NCI-H2081 treated with DMSO at 0.1 percent for 48 hours (cell line): ENCODE measurements at places on chromosomes 16 and 17.

DNA sequence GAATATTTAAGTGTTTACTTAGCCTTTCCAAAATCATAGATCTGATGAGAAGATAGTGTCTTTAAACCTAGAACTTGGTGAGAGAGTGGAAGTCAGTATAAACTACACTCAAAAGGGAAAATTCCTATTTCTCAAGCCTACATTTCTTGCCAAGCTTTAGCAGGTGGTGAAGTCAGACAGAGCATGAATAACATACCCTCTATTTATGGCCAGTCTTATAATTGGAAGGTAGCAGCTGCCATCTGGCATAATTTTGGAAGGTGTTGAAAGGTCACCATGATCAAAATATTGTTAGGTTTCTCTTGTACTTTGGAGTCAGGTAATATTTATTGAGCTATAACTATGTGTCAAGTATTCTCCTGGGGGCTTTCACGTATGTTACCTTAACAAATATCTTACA is 729.3 kb upstream of the KIF2B start:
- DNase-seq = no peak

- DNase-seq = no peak
Observed at GRCh38 chr16:72945611-72946010, 102.3 kb downstream of the ZFHX3 start.

- no peak for DNase-seq
Observed at GRCh38 chr17:82103553-82104451, 5.8 kb upstream of the FASN start.

DNA sequence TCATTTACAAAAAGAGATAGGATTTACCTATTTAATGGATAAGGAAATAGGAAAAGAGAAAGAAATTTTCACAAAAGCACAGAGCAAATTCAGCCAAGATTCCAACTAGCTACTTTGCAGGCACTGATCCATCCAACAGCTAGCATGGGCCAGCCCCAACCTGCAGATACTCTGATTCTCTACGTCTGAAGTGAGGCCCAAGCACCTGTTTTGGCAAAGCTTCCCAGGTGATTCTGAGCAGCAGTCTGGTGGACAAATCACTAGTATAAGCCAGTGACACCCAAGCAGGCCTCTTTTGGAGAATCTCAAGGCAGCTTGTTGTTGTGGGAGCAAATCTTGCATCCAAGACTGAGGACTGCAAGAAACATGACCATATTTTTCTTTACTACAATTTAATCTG is 20.9 kb upstream of the CALB2 start:
- no peak for DNase-seq

DNA sequence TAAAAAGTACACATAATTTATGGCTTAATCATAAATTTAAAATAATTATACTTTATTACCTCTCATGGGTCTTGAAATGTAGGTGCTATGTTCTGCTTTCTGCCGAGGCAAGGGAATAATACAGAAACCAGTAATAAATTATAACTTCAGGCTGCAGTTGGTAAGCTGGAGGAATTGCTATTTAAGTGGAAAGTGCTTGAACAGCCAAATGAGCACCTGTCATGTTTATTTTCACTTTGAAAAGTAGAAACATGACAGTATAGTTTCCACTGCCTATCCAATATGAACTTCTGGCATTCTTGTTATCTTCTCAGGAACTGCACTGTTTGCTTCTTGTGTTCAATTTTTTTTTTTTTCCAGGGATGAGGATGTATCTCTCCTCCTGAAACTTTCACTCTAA is 146.0 kb downstream of the FTO start:
- no peak for DNase-seq

DNA sequence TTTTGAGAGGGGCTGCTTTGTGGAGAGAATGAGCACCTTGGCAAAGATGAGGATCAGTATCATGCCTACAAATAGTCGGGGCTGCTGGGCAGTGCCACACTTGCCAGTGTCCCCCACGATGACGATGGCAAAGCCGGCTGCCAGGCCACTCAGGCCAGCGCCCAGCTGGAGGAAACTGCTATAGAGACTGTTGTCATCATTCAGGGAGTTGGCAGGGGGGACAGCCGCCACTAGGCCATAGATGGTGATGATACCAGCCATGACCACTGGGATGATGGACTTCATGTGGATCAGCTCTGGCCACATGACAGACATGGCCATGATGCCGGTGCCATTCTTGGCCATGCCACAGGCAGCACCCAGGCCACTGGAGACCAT is 23.8 kb downstream of the MINK1 start:
- DNase-seq = no peak

- no peak for DNase-seq
Observed at GRCh38 chr17:2094891-2095535, 40.1 kb downstream of the HIC1 start.

- no peak for DNase-seq
Observed at GRCh38 chr16:3637371-3637923, 17.0 kb upstream of the DNASE1 start.

DNA sequence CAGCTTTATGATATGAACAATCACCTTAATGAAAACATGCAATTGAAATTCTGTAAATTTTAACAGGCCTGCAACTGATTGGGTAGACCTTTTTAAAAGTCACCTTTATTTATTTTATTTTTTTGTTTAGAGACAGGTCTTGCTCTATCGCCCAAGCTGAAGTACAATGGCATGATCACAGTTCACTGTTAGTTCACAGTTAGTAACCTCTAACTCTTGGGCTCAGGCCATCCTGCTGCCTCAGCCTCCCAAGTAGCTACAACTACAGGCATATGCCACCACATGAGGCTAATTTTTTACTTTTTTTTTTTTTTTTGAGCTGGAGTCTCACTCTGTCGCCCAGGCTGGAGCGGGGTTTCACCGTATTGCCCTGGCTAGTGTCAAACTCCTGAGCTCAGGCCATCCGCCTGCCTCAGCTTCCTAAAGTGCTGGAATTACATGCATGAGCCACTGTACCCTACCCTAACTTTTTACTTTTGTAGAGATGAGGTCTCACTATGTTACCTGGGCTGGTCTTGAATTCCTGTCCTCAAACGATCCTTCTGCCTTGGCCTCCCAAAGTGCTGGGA is 28.0 kb downstream of the AP1G1 start:
- no peak for DNase-seq

GRCh38 chr17:38358586-38359513 is 7.2 kb downstream of the SOCS7 start:
- no peak for DNase-seq

DNA sequence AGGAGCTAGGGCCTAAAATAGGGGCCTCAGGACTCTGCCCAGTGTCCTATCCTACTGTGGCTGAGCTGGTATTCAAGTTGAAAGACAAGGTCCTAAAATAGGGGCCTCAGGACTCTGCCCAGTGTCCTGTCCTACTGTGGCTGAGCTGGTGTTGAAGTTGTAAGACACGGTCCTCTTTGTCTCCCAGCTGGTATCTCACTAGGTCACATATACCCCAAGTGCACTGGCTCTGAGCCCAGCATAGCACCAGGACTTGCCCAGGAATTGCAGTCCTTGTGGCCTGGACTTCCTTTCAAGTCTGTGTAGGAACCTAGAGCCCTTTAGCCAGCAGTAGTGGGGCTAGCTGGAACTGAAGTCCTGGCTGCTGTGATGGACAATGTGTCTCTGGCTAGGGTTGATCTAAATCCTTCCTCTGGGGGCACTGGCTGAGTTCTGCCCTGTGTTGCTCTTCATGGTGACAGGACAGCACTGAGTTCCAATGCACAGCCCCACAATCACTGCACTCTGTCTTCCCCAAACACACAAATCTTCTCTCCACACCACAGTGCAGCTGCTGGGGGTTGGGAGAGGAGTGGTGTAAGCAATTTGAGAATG is 260.5 kb downstream of the HAPSTR1 start:
- DNase-seq = no peak

DNA sequence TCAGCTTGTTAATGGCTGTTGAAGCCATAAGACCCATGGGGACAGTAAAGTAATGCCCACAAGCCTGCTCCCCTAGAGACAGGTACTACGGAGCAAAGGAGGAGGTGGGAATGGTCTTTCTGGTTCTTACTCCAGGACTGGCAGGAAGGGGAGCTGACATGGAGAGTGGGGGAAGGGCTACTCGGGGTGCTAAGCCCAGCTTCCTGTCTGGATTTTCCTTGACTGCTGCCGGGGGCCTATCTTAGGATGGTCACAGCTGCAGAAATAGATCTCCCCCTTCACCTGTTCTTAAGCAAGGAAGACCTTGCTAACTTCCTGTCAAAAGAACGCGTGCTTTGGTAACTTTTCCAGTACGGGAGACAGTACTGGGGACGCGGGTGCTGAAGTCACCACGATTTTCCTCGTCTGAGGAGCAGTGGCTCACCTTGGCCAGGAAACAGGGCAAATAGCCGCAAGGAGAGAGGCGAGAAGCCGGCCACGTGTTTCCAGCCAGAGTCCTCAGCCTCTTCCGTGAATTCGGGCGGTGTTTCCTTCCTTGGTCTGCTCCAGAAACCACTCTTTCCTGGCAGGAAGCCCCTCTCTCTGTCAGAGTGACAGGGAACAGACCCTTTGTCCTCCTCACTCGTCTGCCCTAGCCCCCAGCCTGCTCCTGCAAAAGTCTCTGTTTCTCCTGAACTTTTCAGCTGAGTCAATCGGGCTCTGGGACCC is 656 bp upstream of the PRR29 start:
- DNase-seq = no peak

- no peak for DNase-seq
Observed at GRCh38 chr16:52914428-52914827, 138.3 kb downstream of the CHD9NB start.

- DNase-seq = no peak
Observed at GRCh38 chr16:85172455-85173145, 60.3 kb upstream of the CIBAR2 start.

DNA sequence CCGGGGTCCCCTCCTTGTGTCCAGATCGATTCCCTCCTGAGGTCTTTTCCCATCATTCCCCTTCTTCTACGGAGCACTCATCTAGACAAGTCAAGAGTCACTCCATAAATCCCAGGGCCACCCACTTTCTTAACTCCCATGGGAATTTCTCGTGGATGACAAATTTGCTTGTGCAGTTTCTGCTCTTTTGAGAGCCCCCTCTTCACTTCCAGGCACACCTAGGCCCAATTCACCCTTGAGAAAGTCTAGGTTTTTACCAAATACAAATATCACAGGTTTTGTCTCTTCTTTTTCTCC is 522 bp upstream of the POLDIP2 start:
- no peak for DNase-seq

DNA sequence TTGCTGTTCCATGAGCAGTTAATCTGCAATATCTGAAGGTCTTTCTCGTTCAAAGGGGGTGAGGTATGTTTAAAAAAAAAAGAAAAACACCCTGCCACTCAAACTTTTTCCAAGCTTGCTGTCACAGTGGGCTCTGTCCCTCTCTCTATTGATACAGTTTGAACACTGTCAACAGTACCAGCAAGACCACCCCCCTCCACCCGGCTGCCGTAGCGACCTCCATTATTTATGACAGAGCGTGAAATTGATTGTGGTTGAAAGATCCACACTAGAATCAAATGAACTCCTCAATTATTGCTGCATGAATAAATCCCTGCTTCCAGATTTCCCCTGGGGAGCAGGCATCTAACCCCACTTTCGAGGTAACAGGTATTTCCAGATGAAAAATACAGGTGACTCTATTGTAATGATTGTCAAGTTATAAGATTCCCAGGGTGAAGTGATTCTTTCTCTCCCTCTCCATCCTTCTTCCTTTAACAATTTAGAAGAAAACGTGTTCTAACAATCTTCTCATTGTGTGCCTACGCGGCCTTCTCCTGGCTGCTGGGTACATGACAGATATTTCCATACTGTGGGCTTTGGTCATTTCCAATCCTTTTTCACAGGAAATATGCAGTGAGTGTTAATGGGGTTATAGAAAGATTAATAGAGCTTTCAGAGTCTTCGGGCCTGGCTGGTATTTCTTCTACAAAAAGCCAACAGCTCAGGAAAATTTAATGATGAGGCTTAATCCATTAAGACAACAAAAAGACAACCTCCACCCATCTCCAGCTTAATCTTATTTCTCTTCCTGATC is 135.7 kb upstream of the C16orf82 start:
- DNase-seq = no peak

DNA sequence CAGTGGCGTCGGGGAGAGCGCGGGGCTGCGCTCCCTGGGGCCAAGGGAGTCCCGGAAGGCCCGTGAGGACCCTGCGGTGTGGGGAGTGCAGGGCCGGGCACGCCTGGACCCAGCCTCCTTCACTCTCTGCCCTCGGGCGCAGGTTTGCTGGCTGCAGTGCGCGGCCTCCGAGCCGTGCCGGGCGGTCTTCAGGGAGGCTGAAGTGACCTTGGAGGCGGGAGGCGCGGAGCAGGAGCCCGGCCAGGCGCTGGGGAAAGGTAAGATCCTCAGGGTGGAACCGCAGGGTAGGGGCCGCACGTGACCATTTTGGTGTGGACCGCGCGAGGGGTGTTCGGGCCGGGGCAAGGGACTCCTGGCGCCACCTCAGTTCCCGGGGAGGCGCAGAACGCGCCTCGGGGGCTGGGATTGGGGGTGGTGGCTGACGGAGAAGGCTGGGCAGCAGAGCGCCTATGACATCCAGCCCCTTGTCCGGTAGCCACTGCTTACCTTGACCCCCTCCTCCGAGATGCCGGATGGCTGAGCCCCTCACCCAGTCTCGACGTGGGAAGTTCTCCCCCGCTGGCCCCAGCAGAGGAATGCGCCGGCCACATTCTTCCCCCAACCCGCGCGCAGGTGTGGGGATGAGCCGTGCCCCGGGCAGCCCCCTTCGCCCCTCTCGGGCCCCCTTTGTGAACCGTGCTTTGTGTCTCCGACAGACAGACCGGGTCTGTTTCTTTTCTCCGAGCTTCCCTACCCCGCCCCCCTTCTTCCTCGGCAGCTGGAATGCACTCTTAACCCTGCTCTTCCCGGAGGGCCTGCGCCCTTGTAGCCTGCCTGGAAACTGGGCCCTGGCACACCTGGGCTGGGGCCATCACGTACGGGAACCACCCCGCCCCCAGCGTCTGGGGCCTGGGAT is 631 bp downstream of the CDH3 start:
- no peak for DNase-seq

DNA sequence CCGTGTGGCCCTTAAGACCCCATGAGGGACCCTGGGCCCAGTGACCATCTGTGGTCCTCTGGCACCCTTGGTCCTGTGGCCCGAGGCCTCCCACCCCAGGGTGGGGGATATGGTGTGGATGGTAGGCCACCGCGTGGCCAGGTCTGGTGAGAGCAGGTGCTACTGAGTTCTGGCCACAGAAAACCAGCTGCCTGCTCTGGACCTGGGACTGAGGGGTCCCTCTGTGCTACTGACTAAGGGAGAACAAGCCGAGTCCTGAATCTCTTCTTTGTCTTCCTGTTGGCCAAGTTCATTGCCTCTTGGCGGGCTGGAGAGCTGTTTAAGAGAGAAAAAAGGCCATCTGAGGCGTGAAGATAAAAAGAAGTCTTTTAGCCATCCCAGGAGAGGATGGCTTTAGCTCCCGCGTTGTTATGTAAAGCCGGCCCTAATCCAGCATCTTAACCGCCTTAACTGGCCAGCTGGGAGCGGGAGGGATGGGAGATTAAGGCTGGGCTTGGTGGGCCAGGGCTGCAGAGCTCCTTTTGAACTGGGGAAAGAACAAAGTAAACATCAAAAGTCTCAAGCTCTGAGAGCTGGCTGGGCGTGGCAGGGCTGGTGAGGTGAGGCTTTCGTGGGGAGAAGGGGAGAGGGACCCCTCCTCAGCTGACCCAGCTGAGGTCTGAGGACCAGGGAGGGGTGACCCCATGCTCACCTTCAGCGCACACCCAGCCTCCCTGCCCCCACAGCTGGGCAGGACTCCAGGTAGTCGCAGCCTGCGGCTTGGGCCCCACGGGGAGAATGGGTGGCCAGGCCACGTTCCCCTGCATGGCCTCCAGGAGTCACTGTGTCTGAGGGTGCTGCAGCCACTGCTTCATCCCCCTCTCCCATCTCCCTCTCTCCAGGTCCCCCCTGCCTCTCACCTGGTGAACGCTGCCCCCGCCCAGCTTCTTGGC is 62.4 kb downstream of the NKD1 start:
- no peak for DNase-seq
